ENCODE measurements at places on chromosomes 16 and 17.

DNA sequence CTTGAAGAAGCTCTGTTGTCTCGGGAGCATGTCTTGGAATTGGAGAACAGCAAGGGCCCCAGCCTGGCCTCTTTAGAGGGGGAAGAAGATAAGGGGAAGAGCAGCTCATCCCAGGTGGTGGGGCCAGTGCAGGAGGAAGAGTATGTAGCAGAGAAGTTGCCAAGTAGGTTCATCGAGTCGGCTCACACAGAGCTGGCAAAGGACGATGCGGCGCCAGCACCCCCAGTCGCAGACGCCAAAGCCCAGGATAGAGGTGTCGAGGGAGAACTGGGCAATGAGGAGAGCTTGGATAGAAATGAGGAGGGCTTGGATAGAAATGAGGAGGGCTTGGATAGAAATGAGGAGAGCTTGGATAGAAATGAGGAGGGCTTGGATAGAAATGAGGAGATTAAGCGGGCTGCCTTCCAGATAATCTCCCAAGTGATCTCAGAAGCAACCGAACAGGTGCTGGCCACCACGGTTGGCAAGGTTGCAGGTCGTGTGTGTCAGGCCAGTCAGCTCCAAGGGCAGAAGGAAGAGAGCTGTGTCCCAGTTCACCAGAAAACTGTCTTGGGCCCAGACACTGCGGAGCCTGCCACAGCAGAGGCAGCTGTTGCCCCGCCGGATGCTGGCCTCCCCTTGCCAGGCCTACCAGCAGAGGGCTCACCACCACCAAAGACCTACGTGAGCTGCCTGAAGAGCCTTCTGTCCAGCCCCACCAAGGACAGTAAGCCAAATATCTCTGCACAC is 21.2 kb downstream of the AKAP1 start:
- DNase-seq = no peak

GRCh38 chr16:1688807-1689560 is 10.9 kb downstream of the JPT2 start:
- no peak for DNase-seq

GRCh38 chr16:66830422-66831404 is at the start of gene NAE1:
TSS of gene NAE1 (minus strand) at chr16:66830976. CDS start at chr16:66830899, 77 bp downstream.
- DNase-seq = peak; percentile 92

- peak; percentile 63 for DNase-seq
Measured at GRCh38 chr17:33520426-33521330, 227.6 kb upstream of the ASIC2 start.

DNA sequence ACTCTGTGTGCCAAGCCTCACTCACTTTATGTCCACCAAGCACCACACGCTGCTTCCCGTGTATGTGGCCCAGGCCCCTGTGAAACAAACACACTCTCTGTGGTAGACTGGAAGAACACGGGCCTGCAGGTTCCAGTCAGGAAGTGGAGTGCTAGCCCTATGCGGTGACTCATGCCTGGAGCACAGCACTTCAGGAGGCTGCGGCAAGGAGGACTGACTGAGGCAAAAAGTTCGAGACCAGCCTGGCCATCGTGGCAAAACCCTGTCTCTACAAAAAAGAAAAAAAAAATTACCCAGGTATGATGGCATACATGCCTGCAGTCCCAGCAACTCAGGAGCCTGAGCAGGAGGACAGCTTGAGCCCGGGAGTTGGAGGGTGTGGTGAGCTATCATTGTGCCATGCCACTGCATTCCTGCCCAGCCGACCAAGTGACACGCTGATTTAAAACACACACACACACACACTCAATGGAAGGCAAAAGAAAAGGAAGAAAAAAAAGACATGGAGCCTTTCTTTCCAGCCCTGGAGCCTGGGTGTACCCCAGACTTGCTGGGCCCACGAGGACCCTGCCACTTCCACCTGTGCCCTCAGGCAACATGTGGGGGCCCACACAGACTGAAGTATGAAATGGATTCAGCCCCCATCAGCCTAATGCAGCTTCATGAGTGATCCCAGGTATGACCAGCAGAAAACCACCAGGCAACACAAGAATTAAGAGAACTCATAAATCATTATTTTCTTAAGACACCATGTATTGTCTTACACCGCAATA is 126.6 kb downstream of the ANKRD11 start:
- DNase-seq = peak; percentile 63

- peak; percentile 66 for DNase-seq
Measured at GRCh38 chr16:55508941-55509931, at the start of gene LPCAT2. TSS of gene LPCAT2 (plus strand) at chr16:55509072. CDS start at chr16:55509182, 110 bp downstream.

DNA sequence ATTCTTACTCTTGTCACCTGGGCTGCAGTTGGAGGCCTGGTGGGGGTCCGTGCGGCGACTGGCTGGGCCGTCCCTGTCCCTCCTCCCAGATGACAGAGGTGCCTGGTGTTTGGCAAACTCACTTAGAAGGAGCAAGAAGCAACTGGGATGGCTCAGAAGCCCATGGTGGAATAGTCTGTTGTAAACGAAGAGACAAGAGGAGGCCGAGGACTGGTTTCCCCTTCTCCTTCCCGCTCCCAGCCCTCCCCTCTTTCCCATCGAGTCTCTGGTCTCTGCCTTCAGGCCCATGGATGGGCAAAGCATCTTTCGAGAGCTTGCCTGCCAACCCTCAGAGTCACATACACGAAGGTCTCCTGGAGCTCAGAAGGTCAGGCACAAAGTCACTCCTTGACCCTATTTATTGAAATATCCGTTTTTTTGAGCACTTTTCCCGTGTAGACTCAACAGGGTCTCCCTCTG is 364.4 kb downstream of the SEC14L1 start:
- no peak for DNase-seq

- DNase-seq = no peak
Measured at GRCh38 chr16:68251832-68252231, 6.7 kb downstream of the PLA2G15 start.

- DNase-seq = no peak
Measured at GRCh38 chr16:67071476-67072048, 38.2 kb upstream of the PHAF1 start.

DNA sequence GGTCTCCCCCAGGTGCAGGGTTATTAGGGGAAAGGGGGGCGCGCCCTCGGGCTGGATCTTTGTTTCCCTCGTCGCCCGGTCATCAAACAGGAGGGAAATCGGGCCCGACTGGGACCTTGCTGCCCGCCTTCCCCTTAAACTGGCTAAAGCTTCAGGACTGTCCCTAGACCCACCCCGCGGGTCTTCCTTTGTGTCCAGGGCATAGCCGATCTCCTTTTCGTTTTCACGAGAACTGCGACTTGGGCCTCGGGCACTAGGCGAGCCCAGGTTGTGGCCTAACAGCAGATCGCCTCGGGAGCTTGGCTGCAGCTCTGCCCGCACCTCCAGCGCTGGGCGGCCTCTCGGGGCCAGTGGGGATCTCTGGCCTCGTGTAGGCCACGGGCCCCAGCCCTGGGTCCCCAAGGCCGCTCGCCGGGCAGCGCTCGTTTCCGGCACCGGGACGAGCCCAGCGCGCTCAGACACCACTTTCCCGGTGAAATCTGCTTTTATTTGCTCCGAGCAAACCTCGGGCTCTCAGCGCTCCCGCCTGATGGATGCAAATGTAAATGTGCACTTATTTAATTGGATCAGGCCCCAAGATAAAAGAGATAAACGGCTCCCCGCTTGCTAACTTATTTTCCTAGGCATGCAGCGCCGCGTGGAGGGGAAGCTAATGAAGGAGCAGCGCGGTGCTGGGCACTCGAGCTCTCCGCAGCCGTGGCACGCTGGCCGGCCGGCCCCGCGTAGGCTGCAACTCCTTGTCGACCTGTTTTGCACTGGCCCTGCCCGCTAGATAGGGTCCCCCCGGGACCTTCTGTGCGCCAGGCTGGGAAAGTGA is 7.8 kb downstream of the IRX5 start:
- DNase-seq = peak; percentile 30

- no peak for DNase-seq
Measured at GRCh38 chr16:3348547-3349167, 7.0 kb upstream of the OR2C1 start.

DNA sequence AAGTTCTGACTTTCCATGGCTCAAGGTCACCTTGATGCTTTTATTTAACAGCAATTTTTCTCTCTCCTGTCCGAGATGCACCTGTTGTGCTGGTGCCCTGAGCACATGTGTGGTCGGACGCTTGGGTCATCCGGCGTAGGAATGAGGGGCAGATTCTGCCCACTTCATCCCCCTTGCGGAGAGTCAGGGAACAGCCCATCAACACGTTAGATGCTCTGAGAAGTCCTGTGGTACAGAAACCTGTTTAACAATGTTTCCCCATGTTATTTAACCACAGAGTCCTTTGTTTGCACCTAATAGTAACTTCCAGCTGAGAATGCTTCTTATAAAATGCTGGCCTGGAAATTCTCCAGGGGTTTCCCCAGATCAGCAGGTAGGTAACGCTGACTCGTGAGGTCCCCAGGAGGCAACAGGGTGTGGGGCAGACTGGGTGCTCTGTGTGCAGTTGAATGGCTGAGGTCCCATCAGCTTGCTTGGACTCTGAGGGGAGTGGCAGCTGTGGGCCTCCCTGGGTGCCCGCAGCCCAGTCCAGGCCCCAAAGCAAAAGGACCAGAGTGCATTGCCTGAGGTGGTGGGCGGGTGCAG is 17.8 kb downstream of the DOC2B start:
- DNase-seq = no peak

DNA sequence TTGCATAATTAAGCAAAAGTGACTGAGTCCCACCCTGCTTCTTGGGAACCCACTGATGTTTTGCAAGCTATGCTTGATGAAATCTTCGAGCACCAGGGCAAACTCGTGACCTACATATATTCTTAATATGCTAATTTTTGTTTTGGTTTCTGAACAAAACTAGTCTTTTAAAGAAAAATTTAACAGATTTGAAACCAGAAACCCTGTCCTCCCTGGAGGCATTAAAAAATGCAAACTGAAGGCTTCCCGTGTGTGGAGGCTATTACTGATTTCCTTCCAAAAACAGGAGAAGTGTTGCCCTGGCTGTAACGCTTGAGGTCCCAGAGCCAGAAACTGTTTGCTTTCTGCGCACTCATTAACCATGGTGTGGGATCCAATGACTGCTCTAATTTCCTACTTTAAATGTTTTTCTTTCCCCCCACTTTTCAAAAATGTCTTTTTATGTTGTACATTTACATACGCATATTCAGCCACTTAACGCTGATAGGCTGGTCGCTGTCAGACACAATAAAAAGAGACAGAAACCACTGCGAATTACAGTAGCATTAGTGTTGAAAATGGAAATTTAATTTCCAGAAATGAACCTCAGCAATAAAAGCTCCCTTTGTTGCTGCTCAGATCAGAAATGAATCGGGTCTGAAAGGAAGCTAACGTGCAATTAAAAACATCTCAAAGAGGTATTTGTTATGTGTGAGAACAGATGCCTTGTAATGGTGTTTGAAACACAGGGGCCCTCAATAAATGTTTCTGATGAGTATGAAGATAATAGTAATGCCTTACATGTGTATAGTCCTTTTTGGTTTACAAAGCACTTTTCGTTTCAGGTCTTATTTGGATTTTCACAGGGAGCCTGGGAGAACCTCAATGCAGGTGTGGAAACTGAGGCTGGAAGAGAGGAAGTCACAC is 39.9 kb upstream of the IRX6 start:
- DNase-seq = no peak

GRCh38 chr16:85615014-85615851 is 2.1 kb downstream of the GSE1 start:
- peak; percentile 78 for DNase-seq

DNA sequence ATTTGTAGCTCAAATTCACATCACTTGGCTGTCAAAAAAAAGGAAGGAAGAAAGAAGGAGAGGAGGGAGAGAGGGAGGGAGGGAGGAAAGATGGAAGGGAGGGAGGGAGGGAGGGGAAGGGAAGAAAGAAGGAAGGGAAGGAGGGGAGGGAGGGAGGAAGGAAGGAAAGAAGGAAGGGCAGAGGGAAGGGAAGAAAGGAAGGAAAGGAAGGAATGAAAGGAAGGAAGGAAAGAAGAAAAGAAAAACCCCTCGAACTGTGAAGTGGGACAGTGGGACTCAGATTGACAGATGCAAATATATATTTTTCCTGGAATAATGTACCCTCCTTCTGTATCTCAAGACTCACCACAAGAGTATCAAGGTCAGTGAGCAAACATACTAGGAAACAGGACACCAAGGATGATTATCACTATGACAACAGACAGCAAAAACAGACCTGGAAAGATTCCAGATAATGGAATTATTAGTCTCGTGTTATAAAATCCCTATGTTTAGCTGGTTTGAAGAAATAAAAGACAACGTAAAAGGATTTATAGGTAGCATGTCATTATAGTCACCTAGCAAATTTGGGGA is 24.2 kb upstream of the ABCA3 start:
- no peak for DNase-seq

DNA sequence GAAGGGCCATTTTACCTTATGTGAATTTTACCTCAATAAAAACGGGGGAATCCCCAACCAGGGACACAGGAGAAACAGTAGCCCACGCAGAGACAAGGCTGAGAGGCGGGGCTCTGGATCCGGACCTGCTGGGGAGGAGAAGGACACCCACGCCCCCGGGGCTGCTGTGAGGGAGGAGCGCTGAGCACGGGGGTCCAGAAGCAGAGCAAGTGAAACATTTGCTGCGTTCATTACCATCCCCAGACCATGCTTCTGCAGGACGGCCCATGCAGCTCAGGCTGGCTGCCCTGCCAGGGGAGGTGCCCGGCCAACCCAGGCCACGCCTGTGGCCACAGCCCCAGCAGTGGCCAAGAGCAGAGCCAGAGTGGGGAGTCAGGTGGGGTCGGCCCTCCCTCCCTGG is 50.0 kb downstream of the KCNJ18 start:
- DNase-seq = no peak

- DNase-seq = no peak
Measured at GRCh38 chr16:25841761-25842160, 150.0 kb downstream of the HS3ST4 start.

DNA sequence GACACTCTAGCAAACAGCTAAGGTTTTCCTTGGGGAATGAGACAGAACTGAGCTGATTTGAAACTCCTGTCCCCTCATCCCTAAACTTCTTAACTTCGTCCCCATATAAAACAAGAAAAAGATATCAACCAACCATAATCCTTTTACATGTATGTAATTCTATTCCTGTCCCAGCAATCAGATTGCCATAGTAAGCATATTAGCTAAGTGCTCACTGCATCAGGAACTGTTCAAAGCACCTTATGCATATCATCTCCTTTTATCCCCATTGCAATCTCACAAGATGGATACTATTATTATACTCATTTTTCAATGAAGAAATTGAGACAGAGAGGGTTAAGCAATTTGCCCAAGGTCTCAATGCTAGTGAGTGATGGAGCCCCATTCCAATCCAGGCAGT is 6.8 kb downstream of the KIF18B start:
- DNase-seq = no peak

DNA sequence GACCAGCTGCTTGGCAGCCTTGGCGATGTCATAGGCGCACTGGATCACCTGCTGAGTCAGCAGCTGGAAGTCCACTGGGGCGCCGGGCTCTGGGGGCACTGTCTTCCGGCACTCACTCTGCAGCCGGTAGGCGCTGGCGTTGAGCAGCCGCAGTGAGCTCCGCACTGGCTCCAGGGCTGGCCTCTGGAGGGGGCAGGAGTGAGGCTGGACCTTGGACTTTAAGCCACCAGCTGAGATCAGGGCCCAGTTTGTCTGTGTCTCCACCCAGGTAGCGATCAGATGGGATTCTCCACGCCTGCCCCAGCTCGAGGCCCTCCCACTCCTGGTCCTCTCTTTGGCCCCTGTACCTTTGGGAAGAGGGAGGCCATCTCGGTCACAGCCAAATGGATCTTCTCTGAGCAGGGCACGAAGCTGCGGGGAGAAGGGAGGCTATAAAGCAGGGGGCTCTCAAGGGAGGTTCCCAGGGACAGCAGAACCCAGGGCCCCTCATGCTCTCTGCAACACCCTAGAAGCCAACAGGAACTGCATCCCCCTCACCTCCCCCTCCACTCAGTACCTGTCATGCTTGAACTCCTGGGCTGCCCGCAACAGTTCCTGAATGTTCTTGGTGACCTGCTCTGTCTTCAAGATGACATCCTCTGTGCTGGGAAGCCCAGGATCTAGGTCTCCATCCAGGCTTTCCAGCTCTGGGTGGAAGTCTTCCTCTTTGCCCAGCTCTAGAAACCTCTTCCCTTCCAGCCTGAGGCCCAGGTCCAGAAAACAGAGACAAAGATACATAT is 6.4 kb downstream of the TP53I13 start:
- DNase-seq = no peak

Data from activated T-cell treated with anti-CD3 and anti-CD28 coated beads, Interleukin-2, amount 50 U/mL, for 48 hours (primary cell).